Cardiac muscle cell (in vitro differentiated cells and primary cell): ENCODE measurements at places on chromosomes 11 and 22.

GRCh38 chr11:100575860-100576717 lies 111.0 kb upstream of the ARHGAP42 start:
- DNase-seq = peak; percentile 76

DNA sequence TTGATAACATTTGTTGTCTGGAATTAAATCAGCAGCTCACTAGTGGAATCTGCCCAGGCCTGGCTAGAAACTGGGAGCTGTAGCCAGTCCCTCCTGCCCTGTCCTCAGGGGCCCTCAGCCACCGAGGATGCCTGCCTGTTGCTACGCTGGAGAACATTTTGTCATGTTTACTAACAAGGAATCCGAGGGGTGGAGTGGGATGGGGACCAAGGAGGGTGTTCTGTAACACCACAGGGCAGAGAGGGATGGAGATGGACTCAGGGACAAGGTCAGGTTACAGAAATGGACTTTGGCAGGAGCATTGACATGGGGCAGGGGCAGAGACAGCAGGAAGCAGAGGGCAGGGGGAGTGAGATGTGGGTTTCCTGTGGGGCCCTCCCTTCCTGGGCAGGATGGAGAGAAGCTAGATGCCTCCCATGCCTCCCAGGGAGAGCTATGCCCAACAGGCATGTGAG lies 45.8 kb upstream of the AMPD3 start:
- DNase-seq = no peak

- DNase-seq = no peak
Observed at GRCh38 chr11:13052130-13052571, 43.0 kb downstream of the RASSF10 start.

DNA sequence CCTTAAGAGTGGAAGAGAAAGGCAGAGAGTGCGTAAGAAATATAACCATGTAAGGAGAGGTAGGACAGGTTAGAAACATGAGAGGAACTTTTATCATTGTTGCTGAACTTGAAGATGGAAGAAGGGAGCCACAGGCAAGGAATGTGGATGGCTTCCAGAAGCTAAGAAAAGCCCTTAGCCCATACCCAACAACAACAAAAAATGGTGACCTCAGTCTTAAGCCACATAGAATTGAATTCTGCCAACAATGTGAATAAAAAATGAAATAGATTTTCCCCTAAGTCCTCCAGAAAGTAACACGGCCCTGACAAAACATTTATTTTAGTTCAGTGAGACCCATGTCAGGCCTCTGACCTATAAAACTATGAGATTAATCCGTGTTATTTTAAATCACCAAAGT lies 767.3 kb downstream of the FAM181B start:
- DNase-seq = no peak

DNA sequence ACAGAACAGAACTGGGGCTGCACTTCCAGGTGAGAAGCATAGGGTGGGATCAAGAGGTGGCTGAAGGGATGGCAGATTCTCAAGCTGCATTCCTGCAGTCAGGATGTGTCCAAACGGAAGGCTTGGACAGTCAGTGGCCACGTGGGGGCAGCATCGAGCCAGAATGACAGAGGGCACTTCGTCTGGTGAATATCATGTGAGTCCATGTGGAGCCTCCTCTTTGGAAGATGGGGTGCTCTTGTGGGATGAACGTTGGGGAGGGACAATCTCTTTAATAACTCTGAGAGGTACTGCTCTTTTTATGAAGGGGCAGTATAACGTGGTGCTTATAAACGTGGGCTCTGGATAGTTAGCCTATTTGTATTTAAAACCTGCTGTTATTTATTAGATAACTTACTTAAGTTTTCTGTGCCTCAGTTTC lies 154.9 kb upstream of the NAV2 start:
- peak; percentile 79 for DNase-seq

DNA sequence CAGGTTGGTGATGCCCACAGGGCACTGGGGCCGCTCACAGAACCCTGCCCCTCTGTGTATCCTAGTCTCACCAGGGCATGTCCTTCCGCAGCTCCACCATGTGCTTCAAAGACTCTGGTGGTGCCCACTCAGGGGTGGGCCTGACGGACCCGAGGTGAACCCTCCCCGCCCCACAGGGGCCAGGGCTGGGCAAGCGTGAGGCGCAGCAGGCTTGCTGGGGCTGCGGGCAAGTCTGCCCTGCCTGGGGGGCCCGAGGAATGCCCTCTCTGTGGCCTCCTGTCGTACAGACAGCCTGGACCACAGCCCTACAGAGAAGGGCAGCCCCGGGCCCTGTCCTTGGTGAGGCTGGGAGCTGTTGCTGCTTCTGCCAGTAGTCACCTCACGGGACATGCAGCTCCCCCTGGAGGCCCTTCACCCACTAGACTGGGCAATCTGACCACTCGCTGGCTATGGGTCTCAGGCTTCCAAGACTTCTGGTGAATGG lies 40.2 kb downstream of the TBX1 start:
- peak; percentile 30 for DNase-seq

- DNase-seq = peak; percentile 18
Observed at GRCh38 chr11:60594998-60595642, 79.9 kb downstream of the MS4A13 start.

DNA sequence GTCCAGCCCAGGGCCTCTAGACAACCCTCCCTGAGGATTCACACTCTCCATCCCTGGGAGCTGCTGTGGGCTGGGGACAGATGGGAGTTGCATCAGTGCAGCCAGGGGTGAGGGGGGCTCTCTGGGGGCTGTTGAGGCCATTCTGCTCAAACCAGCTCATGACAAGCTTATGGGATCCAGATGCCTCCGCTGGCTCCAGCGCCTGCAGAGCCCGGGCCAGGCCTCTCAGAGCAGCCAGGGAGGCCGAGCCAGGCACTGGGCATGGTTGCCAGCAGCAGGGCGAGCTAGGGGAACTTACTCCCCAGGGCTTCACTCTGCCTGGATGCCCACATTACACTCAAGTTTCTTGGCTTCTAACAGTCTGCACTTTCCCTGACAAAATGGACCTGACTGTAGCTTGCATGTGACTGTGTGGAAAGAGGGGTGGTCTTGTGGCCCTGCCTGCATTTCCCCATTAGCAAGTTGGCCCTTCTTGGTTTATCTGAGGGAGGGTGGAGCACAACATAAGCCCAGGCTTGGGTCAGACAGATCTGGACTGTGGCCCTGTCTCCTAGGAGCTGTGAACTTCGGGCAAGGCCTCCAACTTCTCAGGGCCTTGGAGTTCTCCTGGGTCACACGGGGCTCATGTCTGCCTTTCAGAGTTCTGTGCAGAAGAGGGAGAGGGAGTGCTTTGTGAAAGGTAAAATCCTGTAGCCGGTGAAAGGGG lies 34.5 kb upstream of the CYB5R3 start:
- DNase-seq = peak; percentile 54

DNA sequence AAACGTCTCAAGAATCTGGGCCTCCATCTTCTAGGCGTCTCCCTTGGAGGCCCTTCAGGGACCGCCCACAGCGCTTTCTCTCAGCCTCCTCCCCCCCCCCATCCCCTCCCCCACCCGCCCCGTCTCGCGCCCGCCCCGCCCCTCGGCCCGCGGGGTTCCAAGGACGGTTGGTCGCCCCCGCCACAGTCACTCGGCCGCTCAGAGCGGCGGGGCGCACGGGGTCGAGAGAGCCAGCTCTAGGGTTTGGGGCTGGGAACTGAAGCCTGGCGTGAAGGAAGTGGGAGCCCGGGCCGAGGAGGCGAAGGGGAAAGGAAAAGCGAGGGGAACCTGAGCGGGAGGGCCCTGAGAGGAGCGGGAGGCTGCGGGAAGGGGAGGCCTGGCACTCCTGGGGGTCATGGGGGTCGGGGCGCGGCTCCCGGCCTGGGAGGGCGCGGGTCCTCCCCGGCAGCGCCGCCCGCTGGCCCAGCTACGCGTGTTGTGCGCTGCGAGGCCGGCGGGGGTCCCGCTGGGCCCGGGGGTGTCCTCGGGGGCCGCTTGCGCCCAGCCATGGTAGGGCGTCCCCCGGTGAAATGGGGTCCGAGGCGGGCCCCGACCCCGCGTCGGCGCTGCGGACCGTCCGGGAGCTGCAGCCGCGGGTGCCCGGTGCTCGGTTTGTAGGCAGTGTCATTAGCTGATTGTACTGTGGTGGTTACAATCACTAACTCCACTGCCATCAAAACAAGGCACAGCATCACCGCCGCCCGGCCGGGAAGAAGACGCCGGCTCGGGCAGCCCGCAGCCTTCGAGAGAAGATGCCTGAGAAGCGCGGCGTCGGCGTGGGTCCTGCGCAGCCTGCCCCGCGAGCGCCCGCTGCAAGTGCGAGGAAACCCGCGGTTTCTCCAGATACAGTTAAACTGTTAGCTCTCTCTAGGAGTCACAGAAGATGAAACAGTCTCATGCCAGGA lies at the start of gene BTG4:
Gene BTG4, minus strand, starts transcription at position 91 of the 944 bp plus-strand sequence. CDS start 13,610 bp downstream, outside the sequence.
- DNase-seq = peak; percentile 27

GRCh38 chr11:27861706-27862430 lies 161.6 kb upstream of the BDNF start:
- peak; percentile 86 for DNase-seq

DNA sequence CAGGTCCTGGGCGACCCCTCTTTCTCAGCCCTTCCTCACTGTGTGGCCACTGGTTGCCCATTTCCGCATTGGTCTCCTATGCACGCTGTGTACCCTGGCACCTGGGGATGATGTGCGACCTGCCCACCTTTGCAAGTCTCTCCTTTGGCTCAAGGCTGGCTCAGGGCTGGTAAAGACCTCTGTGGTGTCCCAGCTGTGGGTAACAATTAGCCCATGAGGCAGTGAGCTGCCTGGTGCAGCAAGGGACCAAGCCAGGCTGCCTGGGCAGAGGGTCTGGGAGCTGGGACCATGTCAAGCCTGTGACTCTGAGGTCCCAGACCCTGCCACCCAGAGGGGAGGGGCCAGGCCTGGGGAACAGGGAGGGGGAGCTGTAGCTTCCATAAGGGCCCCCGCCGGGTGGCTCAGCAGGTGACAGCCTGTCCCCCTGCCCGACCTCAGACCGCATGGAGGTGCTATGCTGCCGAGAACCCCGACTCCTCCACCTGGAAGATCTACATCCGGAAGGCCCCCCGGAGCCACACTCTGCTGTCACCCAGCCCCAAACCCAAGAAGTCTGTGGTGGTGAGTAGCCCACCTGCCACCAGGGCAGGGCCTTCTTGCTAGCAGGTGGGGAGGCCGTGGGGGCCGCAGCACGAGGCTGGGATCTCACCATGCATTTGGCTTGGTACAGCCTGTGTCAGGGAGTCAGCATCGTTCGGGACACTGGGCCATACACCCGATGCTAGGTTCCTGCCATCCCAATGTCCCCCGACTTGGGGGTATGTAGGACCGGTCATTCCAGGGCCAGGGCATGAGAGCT lies 112.5 kb downstream of the KCNQ1OT1 start:
- DNase-seq = no peak

GRCh38 chr11:61076506-61077304 lies 25.6 kb upstream of the CD5 start:
- no peak for DNase-seq

DNA sequence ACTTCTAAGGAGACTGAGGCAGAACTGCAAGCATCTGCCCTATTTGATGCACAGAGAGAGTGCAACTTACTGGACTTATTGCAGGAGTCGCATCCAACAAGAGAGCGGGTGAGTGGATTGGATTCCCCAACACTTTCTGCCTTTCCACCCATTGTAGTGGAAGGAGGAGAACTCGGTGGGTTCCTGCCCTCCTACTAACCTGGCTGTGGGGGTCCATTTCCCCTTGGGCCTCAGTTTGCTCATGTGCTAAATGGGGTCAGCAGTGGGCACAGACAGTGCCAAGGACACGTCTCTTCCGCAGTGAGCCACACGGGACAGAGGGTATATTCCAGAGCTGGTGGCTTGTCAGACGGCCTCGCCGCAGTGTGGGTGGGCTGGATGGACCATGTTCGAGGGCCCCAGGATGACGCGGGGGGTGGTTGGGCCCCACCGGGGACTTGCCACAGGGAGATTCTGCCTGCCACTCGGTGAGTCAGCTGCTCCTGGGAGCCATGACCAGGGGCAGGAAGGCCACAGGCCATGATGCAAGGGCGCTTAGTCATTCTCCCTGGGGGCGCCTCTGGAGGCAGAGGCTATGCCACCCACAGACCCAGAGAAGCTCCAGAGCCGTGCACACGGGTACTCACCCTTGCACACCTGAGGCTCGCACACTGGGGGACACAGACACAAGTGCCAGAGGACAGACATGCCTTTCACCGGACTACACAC lies 8.2 kb downstream of the ALX4 start:
- DNase-seq = peak; percentile 62

GRCh38 chr11:121058941-121059340 lies 35.0 kb downstream of the TBCEL start:
- DNase-seq = no peak
